HEK293T (cell line): ENCODE measurements at places on chromosomes 6 and 20.

DNA sequence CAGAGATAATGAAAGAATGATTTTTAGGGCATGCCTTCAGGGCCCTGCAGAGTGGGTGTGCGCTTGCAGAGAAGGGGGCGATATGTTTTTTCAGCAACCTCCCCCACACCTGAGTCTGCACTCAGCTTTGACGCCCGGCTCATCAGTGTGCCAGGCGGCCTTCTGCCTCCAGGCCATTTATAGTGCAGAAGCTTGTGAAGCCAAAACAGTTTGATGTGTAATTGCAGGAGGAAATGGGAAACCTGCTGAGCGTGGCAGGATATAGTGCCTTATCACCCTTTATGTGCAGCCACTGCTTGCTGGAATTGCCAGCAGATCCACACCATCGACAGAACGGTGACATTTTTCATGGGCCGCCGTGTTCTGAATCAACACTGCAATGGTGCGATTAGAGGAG is 178.2 kb downstream of the CDH4 start:
- DNase-seq, result no peak

GRCh38 chr20:24776755-24777271 is 172.3 kb upstream of the CST7 start:
- no peak for DNase-seq

GRCh38 chr20:56443654-56444540 is 24.5 kb upstream of the RTF2 start:
- DNase-seq, result no peak

GRCh38 chr6:72861059-72861458 is 239.2 kb downstream of the KCNQ5 start:
- DNase-seq, result no peak

DNA sequence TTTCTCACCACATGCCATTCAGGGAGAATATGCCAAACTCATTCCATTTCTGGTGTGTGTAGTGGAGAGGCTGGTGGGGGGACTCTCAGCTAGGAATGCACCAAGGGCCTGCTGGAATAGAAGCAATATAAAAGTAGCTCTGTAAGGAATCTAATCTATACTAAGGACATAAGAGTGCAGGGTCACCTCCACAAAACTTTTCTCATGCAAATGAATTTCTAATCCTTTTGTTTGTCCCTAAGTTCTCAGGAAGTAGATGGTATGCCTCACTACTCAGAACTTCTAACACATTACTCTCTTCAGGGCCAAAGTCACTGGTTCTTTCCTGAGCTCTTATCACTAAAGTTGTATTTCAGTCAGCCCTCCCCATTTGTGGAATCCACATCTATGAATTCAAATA is 427.2 kb downstream of the C6orf118 start:
- DNase-seq, result no peak

GRCh38 chr6:166008441-166009369 is 158.9 kb downstream of the TBXT start:
- DNase-seq, result peak; percentile 50

DNA sequence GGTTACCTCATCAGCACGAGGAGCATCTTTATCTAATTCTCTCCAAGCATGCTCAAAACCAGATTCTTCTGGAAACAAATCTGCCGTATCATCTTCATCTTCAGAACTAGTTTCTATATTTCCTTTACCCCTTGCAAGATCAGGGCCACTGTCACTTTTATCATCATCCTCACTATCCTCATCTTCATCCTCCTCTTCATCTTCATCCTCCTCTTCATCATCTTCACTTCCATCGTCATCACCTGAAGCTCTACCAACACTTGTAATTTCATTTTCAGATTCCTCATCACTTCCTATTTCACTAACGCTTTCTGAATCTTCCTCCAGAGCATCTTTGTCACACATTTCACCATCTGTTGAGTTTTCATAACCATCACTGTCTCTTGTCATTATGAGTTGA is 8.9 kb downstream of the ESF1 start:
- DNase-seq, result no peak

GRCh38 chr6:127119102-127120022 is 891 bp downstream of the RSPO3 start:
- DNase-seq, result peak; percentile 30

DNA sequence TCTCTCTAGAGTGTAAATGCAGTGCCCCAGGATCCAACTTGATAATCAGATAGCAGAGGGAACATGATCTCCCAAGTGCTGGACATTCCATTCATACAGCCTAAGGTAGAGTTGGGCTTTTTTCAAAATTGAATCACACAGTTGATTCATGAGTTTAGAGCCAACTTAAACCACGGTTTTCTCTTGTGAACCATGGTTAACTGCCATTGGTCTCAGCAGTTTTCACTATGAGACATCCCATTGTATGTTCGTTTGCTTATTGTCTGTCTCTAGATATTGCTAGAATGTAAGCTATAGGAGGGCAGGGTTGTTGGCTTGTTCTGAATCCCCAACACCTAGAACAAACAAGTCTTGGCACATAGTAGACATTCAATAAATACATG is 37.2 kb upstream of the TAF8 start:
- DNase-seq, result no peak

GRCh38 chr20:50272030-50272723 is 81.5 kb downstream of the CEBPB start:
- DNase-seq, result no peak

DNA sequence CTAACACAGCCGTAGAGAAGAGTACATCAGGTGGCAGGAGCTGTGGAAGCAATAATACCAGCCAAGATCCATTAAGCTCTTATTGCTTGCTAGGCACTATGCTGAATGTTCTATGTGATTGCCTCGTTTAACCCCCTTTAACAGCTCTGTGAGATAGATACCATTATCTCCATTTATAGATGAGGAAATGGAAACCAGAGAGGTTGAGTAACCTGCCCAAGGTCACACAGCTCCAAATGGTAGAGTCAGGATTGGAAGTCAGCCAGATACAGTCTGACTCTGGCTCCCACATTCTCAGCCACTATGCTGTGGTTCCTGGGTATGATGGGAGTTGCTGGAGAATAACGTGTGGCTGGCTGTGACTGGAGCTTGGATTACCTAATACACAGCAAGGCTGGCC is 92.4 kb downstream of the DLGAP4 start:
- no peak for DNase-seq

DNA sequence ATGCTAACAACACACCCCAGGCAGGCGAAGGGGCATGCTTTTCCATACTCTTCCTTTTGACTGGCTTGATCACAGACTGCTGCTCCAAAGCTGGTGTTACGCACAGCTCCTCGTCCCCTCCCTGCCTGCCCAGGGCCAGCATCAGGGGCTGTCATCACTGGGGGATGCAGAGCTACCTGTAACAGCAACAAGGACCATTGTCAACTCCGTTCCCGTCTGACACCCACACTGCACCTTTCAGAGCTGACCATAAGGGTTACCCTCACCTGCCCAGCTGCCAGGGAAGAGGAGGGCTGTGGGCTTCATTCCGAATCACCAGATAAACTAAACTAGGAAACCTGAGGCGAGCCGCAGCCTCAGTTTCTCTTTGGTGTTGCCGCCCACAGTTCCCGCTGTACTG is 15.4 kb downstream of the NQO2 start:
- DNase-seq, result no peak

DNA sequence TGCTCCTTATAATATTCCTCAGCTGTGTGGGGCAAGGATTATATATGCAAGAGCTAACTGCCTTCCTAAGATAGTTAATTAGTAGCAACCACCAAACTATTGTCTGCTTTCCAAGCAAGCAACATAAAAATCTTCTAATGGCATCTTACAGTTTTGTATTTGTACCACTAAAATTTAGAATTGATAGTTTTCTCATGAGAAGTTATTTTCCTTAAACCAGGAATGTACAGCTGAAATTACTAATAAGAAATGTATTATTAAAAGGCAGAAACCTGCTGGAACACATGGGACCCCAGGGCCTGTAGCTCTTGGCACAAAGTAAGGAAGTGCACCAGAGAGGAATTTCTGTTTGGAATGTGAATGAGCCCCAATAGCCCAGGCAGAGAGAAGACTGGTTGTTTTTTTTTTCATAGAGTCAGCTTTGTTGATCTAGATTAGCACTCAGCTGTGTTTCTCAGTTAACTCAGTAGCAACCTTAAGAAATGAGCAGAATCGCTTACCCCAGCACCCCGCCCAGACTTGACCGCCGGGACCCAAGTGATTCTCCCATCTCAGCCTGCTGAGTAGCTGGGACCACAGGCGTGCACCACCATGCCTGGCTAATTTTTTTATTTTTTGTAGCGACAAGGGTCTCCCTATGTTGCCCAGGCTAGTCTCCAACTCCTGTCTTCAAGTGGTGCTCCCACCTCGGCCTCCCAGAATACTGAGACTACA is 2.6 kb downstream of the MGME1 start:
- DNase-seq, result no peak

GRCh38 chr6:25351485-25351884 is 72.3 kb downstream of the CARMIL1 start:
- DNase-seq, result no peak

- no peak for DNase-seq
These were observed 32.6 kb downstream of the HDGFL1 start for GRCh38 chr6:22601984-22602383.

DNA sequence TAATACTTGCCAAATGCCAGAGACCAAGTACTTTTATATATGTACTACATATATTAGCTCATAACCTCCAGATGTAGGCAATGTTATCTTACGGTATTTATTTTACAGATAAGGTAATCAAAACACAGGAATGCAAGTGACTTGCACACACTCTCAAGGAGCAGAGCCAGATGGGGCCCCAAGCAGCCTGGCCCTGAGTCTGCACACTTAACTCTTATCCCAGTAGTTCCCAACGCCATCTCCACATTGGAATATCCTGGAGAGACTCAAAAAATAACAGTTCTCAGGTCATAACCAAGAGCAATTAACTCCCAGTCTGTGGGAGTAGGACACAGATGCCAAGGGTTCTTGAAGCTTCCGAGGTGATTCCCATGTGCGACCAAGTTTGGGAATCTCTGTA is 398.7 kb downstream of the PHF3 start:
- DNase-seq, result no peak

- no peak for DNase-seq
These were observed 39.3 kb downstream of the ATRN start for GRCh38 chr20:3510110-3510509.

- no peak for DNase-seq
These were observed 38.3 kb upstream of the PKIB start for GRCh38 chr6:122571888-122572287.

GRCh38 chr6:164419099-164419498 is 890.3 kb downstream of the C6orf118 start:
- no peak for DNase-seq

DNA sequence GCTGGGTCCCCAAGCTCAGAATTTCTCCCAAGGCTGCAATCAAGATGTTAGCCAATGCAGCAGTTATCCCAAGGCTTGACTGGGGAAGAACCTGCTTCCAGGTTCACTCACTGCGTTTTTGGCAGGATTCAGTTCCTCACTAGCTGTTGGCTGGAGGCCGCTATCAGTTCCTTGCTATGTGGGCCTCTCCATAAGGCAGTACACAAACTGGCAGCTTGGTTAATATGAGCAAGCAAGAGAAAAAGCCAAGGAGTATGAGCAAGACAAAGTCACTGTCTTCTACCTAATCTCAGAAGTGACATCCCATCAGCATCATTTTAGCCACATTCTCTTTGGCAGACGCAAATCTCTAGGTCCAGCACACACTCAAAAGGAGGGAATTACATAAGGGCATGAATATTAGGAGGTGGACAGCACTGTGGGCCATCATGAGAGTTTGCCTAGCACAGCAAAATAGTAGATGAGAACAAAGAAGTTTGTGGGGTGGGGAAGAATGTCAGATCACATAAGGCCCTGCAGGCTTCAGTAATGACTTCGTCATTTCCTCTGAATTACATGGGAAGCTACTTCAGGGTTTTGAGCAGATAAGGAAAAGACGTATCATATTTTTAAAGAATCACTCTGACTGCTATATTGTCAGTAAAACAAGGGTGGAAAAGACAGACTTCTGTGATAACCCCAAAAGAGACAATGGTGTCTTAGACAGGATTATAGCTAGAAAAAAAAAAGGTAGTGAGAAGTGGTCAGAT is 25.5 kb downstream of the LMBRD1 start:
- no peak for DNase-seq

DNA sequence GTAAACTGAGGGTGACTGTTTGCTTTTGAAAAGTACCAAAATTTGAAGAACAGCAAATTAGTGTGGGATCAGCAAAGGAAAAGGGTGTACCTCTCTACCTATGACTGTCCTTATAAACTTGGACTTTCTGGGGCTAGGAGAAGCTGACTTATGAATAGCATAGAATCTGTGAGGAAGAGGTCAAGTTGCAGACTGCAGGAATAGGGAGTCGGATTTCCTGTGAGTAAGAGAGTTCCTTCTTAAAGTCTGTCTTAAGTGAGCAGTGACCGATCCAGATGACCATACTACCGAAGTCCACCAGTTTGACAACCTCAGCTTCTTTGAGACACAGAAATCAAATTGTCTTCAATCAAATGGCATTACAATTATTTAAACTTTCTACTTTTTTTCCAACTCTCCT is 708.7 kb downstream of the UTRN start:
- DNase-seq, result no peak

DNA sequence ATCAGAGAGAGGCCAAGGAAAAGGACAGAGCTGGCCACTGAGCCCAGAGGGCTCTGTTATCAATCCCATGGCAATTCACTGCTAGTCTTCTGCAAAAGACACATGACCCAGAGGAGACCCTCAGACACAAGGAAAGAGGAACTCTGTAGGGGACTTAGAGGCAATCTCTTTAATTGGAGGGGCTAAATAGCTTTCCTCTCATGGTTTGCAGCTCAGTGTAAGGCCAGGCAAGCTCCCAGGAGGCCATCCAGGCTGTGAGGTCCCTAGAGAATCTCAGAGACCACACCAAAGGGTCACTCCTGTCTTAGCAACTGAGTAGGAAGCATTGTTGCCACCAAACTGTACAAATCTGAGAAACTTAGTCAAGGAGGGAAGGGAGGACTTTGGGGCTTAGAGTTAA is 10.0 kb upstream of the HLA-DOA start:
- DNase-seq, result no peak

DNA sequence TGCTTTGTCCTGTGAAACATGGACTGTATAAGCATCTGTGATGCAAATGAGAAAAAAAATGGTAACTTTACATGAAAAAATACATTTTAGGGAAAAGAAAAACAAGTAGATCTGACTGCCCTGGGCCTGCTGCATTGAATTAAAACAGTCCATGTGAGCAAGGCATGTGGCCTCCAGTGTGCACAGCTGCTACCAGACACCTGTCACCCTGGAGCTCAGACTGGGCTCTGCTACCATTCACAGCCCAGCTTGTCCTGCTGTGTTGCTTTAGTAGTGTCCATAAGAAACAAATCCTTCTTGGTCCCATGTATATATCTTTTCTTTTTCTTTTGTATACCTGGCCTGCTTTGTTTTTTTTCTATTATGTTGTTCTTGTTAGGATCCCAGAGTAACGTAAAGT is 315.9 kb downstream of the NKAIN2 start:
- no peak for DNase-seq

GRCh38 chr6:138105446-138105845 is 1.8 kb downstream of the PERP start:
- DNase-seq, result no peak

DNA sequence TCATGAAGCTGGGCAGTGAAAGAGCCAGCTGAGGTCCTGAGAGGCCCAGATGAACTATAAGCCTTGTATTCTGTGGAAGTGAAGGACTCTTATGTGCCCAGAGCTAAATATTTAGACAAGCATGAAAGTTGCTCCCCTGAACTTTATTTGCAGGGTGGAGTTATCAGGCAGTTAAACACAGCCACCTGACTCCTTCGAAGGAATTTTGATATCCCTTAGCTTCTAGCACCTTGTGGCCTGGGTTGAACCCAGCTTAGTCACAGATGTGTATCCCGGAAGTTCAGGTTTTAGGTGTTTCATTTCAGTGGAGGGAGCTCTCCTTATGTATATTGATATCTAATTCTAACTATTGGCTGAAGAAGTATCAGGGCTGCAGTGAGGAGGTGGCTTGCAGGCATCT is 20.4 kb downstream of the NR2E1 start:
- DNase-seq, result no peak

- no peak for DNase-seq
These were observed 581.4 kb upstream of the GJE1 start for GRCh38 chr6:141551318-141551717.
